ENCODE measurements at places on chromosomes 13 and 19. TPM values are rescaled to one million over a fixed set of nuclear protein-coding genes. Genes with fewer than 3 reads are reported as not detected.
A peak's percentile ranks its signal among the peaks of the same experiment; 100 is the strongest.

Gene ZNF749
- total RNA-seq = 10.4 TPM

Gene PSG7
- not detected for total RNA-seq

DNA sequence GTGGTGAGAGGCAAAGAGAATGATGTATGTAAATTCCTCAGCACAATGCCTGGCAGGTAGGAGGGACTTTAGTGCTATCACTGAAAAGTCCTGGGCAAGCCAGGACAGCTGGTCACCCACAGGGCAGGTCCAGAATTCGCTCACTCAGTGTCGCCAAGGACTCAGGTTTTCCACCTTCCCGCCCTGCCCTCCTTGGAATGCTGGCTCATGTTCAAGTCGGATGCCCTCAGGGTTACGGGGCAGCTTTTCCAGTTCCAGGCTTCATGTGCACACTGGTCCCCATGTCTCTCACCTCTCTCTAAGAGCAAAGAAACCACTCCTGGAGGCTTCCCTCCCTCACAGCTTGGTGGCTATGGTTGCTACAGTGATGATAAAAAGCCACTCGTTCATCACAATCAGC is 24.8 kb upstream of the NAXD start:
- no peak for DNase-seq

DNA sequence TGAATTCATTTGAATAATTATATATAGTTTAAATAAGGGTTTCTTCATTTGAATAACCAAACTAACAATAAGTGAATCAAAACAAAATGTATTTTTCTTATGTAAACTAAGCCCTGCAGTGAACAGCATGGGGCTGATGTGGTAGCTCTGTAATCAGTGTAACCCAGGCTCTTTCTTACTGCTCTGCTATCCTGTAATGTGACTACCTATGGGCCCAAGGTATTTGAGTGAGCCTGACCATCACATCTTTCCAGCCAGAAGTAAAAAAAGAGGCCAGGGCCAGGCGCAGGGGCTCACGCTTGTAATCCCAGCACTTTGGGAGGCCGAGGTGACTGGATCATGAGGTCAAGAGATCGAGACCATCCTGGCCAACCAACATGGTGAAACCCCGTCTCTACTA is 494.6 kb downstream of the DCT start:
- DNase-seq = no peak

DNA sequence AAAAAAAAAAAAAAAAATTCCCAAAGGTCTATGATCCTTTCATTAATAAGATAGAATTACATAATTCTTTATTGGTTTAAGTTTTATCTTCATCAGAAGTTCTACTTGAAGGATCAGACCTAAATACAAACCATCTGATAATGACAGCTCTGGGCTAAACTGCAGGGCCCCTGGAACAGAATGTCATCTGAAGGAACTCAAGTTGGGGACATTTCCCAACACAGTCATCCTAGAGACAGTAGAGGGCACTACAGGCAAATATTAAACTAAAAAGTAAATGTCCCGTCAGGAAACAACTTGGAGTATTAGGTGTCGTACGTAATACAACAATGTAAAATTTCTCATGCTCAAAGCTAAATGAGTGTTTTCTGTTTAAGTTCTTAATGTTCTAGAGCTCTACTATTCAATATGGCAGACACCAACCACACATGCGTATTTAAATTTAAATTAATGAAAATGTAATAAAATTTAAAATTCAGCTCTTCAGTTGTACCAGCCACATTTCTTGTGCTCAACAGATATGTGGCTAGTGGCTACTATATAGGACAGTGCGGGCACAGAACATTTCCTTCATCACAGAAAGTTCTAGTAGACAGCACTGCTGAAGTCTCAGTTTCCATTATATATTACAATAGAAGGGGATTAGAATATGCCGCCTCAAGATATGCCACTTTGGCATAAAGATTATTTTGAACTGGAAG is 21.8 kb upstream of the NAXD start:
- peak; percentile 70 for DNase-seq

DNA sequence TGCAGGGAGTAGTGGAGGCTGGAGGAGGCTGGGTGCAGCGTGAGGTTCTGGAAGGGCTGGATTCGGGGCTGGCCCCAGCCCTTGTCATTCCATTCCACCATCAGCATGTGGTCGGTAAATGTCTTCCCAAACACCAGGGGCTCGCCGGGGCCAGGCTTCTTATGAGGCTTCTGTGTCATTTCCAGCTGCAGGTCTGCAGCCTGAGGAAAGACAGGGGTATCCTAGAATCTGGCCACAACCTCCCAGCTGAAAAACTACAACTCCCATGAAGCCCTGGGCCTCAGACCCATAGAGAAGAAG is 4.4 kb downstream of the BCAT2 start:
- no peak for DNase-seq

GRCh38 chr13:113292021-113292862 is 4.8 kb upstream of the LAMP1 start:
- peak; percentile 34 for DNase-seq

DNA sequence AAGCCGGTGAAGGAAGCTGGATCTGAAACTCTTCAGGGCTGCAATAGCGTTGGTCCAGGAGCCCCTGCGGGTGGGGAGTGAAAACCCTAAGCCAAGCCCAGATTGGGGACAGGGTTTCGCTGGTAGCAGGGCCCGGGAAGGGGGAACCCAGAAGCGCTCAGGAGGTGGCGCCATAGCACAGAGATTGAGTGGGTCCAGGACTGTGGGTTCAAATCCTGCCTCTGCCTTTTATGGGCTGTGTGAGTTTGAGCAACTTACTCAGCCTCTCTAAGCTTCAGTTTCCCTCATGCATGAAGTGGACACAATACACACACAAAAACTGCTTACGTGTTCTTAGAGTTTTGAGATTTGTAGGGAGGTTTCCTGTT is 8.3 kb upstream of the SYCN start:
- no peak for DNase-seq

Gene CELF5
- total RNA-seq = not detected

Gene MIR17HG
- total RNA-seq = 8.4 TPM

- DNase-seq = peak; percentile 59
These were observed 1.8 kb downstream of the MBD3 start for GRCh38 chr19:1590641-1591397.

Gene SERTAD3
- total RNA-seq = 40.4 TPM

GRCh38 chr13:100364591-100364990 is 224.0 kb downstream of the GGACT start:
- DNase-seq = no peak
